ENCODE measurements at places on chromosomes 3 and 15. TPM values are rescaled to one million over a fixed set of nuclear protein-coding genes. Genes with fewer than 3 reads are reported as not detected.

The PARP9 gene
- total RNA-seq, result 3.4 TPM

The IMPG2 gene
- total RNA-seq, result 0.08 TPM

The CP gene
- 2.6 TPM for total RNA-seq

The ADAMTS9 gene
- 0.41 TPM for total RNA-seq

The MESP1 gene
- total RNA-seq, result 0.15 TPM

The CSTA gene
- total RNA-seq, result not detected

The GOLGA6D gene
- 0.73 TPM for total RNA-seq

The PIGB gene
- 4.3 TPM for total RNA-seq

The TF gene
- total RNA-seq, result 0.06 TPM

The AHSG gene
- 1.1 TPM for total RNA-seq

The MPI gene
- 31.0 TPM for total RNA-seq

The MEX3B gene
- total RNA-seq, result 15.9 TPM

The CAV3 gene
- total RNA-seq, result not detected

The CCDC33 gene
- 2.0 TPM for total RNA-seq

The ZNF197 gene
- 16.8 TPM for total RNA-seq

The TM6SF1 gene
- total RNA-seq, result 0.90 TPM

The MYRIP gene
- total RNA-seq, result 3.4 TPM

The SMCO1 gene
- total RNA-seq, result not detected

The DOCK3 gene
- 4.6 TPM for total RNA-seq

The LRRC34 gene
- total RNA-seq, result 3.3 TPM

The OTOL1 gene
- not detected for total RNA-seq

The TNFAIP8L3 gene
- 0.67 TPM for total RNA-seq

The SLC30A4 gene
- total RNA-seq, result not detected

The GLDN gene
- total RNA-seq, result 0.50 TPM

The ARIH2 gene
- 136 TPM for total RNA-seq

The OR5H2 gene
- not detected for total RNA-seq

The ATG7 gene
- 19.1 TPM for total RNA-seq

The GRIP2 gene
- total RNA-seq, result 6.9 TPM

The PLIN1 gene
- total RNA-seq, result 0.11 TPM

The TIMP4 gene
- total RNA-seq, result 8.7 TPM

The PRSS50 gene
- total RNA-seq, result 0.47 TPM

The SLC2A2 gene
- not detected for total RNA-seq

The IGF2BP2 gene
- 114 TPM for total RNA-seq

The FGD5 gene
- 15.3 TPM for total RNA-seq

The EOMES gene
- total RNA-seq, result 0.47 TPM

The RPP25 gene
- total RNA-seq, result 19.4 TPM

The CCPG1 gene
- total RNA-seq, result 13.4 TPM

The MAN2C1 gene
- total RNA-seq, result 88.9 TPM

The CCDC9B gene
- 0.78 TPM for total RNA-seq

The KNL1 gene
- 22.5 TPM for total RNA-seq

The CASR gene
- total RNA-seq, result 0.58 TPM

The CGNL1 gene
- total RNA-seq, result 72.7 TPM

The PPARG gene
- 0.27 TPM for total RNA-seq

The MASP1 gene
- total RNA-seq, result 3.2 TPM

The GPR15 gene
- not detected for total RNA-seq

The SAMD7 gene
- not detected for total RNA-seq

The GOLGA8S gene
- 0.11 TPM for total RNA-seq

The GOLGA8F gene
- not detected for total RNA-seq

The RAD51 gene
- total RNA-seq, result 42.4 TPM

The PCYT1A gene
- total RNA-seq, result 31.8 TPM

Data from H1 (cell line).